NK-92 treated with Interleukin-12 subunit alpha and Interleukin-12 subunit beta, amount 100 ng/mL, for 24 hours (cell line): ENCODE measurements at places on chromosomes 4 and X.
A peak's percentile ranks its signal among the peaks of the same experiment; 100 is the strongest.

GRCh38 chr4:172780566-172781081 is 388.0 kb upstream of the GALNT7 start:
- DNase-seq, result no peak

GRCh38 chr4:96874657-96875056 is 1034.8 kb downstream of the PDHA2 start:
- no peak for DNase-seq

GRCh38 chr4:1975880-1976279 is 32.9 kb downstream of the NELFA start:
- no peak for DNase-seq

- no peak for DNase-seq
These were observed 37.8 kb downstream of the SORBS2 start for GRCh38 chr4:185774131-185774653.

DNA sequence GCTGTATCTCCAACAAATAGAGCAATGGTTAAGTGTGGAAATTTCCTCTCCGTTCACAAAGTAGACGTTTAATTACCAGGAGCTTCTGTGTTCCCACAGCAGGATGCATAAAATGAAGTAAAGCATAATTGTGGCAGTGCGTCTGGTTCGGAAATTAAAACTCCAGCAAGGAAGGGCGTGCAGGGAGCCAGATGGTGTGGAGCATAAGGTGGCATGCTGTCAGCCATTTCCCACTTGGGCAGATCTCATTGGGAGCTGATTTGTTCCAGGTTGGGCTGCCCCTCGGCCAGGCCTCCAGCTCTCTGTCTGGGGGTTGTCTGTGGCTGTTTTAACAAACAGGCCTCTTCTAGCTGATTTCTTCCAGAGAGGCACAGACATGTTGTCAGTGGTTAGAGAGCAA is 182.1 kb upstream of the CLNK start:
- DNase-seq, result no peak

- no peak for DNase-seq
These were observed 274.4 kb upstream of the RASGEF1B start for GRCh38 chr4:81746071-81746470.

GRCh38 chr4:184695178-184695896 is 38.6 kb downstream of the CENPU start:
- no peak for DNase-seq

DNA sequence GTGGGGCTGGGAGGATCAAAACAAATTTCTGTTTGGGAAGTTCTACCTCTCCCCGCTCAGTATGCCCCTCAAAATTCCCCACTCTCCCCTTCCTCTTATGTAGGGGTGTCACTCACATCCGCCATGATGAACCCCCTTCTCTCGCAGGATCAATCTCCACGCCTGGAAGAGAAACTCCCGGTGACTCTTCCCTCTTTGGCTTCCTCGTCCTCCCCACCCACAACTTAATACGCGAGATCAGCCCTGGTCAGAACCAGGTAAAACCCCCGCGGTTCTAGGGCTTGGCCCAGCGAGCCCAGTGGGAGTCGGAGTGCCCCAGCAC is 427 bp downstream of the LAMTOR3 start:
- DNase-seq, result no peak

DNA sequence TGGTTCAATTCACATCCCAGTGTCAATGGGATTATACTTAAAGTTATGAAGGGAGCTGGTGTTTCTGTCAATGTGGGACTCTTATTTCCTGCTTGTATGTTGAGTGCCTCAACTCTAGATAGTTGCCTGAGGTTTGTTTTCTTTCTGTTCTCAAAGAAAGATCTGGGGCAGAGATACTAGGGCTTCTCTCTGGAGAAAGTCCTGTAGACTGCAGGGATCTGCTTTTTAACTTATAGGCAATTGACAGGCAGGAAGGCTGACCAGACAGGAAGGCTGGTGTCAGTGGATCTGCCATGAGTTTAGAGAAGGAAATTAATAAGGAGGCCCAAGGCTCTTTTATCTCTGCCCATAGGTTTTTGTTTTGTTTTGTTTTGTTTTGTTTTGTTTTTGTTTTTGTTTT is 64.0 kb upstream of the PRKX start:
- DNase-seq, result no peak

- DNase-seq, result no peak
These were observed 71.5 kb downstream of the TSPAN5 start for GRCh38 chr4:98586962-98587354.

DNA sequence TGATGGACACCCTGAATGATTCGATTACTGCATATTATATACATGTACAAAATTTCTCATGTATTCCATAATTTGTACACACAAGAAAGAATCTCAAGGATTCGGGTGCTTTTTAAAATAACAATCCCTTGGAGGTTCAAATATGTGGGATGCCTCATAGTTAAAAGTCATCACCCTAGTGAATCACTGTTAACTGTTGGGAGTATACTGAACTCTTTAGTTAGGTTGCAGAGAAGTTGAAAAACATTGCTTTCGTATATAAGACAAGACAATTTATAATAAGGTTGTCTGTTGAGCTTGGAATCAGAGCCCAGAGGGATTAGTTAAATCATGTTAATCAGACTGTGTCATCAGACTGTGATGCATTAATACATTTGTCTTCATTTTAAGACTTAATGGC is 15.6 kb downstream of the DCK start:
- DNase-seq, result no peak

DNA sequence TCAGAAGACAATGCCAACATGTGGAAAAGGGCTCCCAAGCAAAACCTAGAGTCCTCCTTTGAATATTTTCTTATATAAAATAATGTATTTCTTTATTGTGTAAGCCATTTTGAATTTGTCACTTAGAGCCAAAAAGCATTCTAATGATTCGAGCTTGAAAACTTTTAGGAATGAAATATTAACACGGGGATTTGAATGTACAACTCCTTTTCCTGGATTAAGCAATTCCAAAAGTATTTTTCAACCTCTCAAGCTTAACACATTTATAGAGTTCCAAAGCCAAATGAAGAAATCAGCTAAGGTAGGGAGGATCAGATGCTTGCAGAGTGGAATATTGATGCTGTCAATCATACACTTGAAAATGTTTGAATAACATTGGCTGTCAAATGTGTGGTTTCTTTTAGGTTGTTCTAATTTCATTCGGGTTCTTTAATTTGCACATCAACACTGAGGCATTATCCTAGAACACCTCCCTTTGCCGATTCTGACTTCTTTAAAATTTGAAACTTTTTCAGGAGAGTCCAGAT is 67.2 kb upstream of the ETNPPL start:
- no peak for DNase-seq

GRCh38 chr4:108263057-108263456 is 94.3 kb upstream of the LEF1 start:
- no peak for DNase-seq

DNA sequence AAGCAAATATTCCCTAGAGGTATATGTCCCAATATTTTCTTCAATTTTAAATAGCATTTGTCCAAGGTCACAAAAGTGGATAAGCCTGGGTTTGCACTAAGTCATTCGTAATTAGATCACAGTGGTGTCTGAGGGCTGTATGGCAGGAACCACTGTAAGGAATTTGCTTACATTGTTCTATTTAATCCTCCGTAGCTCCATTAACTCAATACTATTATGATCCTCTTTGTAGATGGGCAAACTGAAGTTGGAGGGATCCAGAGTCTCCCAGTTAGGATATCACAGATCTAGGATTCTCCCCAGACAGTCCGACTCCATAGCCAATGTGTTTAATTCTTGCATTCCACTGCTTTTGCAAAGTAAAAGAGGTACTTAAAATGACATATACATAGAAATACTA is 242.7 kb upstream of the DCAF8L1 start:
- no peak for DNase-seq

DNA sequence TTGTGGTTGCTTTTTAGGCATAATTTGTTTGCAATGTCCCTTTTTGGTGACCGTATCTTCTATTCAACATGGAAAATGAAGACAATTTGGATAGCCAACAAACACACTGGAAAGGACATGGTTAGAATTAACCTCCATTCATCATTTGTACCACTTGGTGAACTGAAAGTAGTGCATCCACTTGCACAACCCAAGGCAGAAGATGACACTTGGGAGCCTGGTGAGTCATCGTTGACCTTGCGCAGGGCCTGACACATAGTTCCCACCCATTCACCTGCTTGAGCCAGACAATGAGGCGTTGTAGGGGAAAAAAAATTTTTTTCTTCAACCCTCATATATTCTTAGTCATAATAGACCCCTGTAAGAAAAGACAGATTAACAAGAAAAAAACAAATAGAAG is 32.4 kb downstream of the EGF start:
- peak; percentile 23 for DNase-seq

DNA sequence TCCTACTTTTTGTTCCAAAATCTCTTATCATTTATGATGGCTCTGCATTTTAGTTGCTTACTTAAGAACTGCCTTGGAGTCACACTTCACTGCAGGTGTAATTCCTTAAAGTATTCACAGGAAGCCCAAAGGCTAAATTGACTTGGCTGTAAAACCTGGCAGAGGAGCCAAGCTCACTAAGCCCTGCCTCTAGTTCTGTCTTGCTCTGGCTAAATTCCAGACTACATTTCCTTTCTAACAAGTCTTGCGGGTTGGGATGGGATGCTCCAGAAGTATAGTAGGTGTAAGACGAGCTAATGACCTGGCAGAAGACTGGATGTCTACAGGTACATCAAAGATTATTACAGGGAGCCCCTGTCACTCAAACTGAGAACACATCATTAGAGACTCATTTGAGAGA is 924.0 kb upstream of the INTU start:
- no peak for DNase-seq

DNA sequence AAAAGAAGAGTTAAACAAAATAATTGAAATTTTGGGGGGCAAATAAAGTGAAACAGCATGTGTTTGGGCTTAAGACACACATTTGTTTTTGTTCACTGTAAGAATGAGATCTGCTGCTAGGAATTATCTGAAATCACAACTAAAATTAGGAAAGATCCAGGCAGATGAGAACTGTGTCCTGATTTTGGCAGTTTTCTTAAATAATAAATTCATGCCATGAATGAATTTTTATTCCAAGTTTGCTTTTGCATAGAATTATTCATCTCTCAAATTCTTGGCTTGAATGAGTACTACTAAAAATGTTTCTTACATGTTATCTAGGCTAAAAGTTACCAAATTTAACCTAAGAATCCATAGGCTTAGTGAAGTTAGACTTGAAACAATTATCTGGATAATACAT is 321.7 kb downstream of the ANK2 start:
- DNase-seq, result no peak

DNA sequence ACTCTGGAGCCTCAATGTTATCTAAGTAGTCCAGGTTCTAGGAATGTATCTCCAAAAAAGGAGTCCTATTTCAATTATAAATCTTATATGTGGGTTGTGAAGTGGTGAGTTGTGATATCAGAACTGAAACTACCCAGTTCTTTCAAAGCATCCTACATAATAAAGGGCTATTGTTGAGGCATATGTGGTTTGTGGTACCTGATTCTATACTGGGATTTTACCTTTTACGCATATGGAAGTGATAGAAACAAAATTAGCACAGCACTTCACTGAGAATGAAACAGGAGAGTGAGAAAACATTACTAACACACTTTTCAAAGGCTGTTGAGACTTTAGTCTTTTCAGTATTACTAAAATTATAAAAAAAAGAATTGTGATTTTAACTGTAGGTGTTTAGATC is 417.7 kb upstream of the GALNT7 start:
- no peak for DNase-seq

DNA sequence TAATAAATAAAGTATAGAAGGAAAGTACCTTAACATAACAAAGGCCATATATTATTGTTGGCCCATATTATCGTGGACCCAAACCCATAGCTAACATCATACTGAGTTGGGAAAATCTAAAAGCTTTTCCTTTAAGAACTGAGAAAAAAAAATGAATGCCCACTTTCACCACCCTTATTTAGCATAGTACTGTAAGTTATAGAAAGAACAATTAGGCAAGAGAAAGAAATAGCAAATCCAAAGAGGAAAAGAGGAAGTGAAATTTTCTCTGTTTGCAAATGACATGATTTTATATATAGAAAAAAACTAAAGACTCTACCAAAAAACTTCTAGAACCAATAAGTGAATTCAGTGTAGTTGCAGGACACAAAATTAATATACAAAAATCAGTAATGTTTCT is 1854.6 kb downstream of the PCDH7 start:
- no peak for DNase-seq

DNA sequence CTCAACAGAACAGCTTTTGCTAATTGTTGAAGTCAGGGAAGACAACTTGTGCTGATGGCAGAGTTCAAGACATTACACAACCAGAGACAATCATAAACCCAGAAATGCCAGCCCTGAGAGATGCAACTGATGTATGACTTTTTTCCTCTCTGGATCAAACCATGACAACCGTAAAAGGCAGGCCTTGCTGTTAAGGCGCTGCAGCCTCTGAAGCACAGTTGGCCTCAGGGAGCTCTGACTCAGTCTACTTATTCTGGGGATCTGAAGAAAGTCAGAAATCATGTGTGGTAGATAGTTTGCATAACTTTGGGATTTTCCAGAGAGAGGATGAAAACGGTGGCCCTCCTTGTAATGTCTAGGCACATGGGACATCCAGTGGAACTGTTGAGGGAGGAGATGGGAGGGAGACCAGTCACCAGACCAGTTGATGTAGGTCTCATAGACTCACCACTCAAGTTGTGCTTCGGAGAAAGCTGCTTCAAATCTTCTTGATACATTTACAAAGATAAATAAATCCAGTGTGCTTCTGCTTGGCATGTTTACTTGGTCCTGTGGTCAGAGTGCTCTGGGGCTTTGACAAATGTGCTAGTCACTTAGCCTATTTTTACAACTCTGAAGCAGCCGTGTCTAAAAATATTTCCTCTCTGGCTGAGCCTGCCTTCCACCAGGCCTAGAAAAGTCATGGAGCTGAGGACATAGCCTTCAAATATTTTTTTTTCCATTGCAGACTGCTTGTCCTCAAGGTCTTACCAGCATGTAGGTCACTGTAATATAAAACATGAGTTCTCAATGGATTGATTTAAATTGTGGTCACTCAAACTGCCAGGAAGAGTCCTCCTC is 7.5 kb downstream of the HADH start:
- no peak for DNase-seq

DNA sequence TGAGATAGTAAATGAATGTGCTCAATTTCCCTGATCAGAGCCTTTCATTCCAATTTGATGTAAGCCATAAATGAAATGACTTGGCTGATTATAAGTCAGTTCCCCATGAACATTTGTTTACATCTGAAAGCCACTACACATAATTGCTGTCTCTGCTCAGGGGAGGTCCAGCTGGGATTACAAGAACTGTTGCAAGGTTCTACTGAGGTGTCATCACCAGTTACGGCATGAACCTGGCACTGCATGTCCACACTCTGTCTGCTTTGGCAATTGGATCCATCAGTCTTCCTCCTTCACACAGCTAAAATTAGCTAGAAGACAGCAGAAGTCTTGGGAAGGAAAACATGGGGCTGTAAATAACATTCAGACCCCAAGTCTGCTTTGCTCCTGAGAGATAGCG is 12.8 kb upstream of the MBNL3 start:
- DNase-seq, result no peak

GRCh38 chr4:66852843-66853242 is 692.5 kb downstream of the CENPC start:
- no peak for DNase-seq

DNA sequence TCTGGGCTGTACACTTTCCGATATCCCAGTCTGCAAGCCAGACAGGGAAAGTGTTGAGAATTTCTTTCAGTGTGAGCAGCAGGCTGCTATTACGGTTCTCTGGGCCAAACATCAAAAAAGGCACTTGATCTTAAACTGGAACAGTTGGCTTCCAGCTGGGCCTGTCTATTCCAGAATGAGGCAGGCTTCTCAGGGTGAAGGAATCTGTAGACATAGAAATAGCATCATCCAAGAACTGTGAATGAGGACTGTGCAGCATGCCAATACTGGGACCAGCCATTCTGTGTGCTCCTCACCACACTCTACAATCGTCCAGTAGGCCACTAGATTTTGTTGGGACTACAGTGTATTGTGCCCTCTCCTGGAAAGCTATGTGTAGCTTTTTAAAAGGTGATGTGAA is 31.1 kb downstream of the ART3 start:
- no peak for DNase-seq
